ENCODE measurements at places on chromosomes 11 and 22.

GRCh38 chr11:86034710-86035109 is 34.2 kb downstream of the PICALM start:
- no peak for DNase-seq

GRCh38 chr22:50304528-50305392 is 2.7 kb downstream of the PLXNB2 start:
- DNase-seq: no peak

- DNase-seq: peak; percentile 64
Observed at GRCh38 chr22:41780746-41781505, 19.6 kb upstream of the CCDC134 start.

DNA sequence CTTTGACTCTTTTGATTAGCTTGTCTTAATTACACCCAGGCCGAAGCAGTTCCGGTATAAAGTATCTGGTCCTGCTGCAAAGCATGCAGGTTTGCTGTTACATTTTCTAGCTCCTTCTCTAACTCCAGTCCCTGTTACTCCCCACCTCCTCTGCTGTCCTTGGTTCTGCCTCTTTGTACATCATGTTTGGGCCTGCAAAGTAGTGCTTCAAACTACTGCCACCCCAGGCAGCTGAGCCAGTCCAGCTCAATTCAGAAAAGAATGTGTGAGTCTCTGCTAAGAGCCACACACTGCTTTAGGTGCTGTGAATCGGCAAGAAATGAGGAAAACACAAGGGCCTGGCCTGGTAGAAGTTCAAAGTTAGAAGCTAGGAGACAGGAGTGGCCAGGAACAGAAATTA is 136.0 kb downstream of the SERGEF start:
- no peak for DNase-seq
